Activated B cell treated with CpG ODN at 0.5 μM for 24 hours (primary cell): ENCODE measurements at places on chromosomes 16 and 17.

DNA sequence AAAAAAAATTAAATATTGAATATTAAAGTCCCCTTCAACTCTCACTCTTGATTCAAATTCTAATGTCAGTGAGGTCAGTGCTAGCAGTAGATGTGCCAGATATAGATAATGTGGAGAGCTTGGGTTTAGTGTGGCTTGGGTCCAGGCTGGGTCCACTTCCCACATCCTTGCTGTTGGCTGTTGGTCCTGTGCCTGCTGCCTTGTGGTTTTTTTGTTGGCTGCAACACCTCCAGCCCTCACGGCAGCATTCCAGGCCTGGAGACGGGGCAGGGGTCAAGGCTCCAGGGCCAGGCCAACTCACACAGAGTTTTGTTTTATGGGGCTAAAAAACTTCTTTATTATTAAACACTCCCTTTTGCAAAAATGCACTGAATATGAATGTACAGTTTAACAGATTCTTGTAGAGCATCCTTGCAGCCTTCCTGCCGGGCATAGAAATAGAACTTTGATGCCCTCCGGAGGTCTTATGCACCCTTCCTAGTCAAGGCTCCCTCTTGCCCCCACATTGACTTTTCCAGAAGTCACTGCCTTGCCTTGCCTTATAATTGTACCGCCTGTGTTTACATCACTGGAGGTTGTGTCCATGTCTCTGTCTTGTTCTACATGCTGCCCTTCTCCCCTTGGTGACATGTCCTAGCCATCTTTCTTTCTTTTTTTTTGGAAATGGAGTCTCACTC is 25.5 kb upstream of the MYO15B start:
- DNase-seq, result no peak

- no peak for DNase-seq
These were observed 32.2 kb downstream of the DHX38 start for GRCh38 chr16:72125635-72126428.

GRCh38 chr17:238071-238963 is 56.9 kb upstream of the DOC2B start:
- DNase-seq, result no peak

- DNase-seq, result no peak
These were observed 10.9 kb downstream of the ZDHHC1 start for GRCh38 chr16:67405336-67405735.

GRCh38 chr17:45143094-45143670 is 5.1 kb upstream of the HEXIM1 start:
- DNase-seq, result no peak

- DNase-seq, result no peak
These were observed 386.2 kb downstream of the UTP18 start for GRCh38 chr17:51646539-51646938.

DNA sequence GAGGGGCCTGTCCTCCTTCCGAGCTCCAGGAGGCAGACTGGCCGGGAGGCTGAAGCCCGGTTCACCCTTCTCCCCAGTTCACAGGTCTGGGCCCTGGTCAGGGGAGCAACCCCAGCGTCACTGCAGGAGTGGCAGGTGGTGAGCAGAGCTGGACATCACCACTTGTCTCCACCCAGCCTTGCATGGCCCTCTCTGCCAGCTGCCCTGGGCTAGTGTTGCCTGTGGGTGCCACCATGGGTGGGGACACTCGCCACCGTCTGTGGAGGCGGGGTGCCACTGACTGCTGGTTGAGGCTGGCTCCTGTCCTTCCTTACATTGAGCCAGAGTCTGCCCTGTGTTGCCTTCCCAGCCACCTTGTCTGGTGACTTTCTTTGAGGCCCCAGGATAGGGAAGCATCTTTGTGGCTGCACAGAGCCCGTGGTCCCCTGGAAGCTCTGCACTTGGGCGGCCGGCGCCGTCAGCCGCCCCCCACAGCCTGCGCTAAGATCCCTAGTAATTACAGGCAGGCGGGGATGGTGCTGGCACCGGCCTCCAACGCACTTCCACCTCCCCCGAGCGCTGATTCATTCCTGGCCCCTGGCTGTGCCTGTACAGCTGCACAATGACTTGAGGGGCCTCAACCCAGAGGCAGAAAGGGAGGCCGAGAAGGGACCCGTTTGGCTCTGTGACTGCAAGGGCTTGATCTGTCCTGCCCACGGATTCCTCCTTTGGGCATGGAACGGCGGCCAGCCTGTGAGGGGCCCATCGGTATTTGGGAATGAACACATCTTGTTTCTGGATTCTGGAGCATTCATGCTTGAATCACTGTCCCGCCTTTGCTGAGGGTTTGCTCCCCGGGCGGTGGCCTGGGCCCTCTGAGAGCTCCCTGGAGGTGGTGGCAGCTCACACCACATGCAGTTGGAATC is 5.2 kb downstream of the BAIAP2 start:
- DNase-seq, result no peak

- peak; percentile 76 for DNase-seq
These were observed 8.2 kb downstream of the SYNGR2 start for GRCh38 chr17:78176548-78177025.
